Non-pigmented ciliary epithelial cell (primary cell): ENCODE measurements at places on chromosomes 4 and X.

DNA sequence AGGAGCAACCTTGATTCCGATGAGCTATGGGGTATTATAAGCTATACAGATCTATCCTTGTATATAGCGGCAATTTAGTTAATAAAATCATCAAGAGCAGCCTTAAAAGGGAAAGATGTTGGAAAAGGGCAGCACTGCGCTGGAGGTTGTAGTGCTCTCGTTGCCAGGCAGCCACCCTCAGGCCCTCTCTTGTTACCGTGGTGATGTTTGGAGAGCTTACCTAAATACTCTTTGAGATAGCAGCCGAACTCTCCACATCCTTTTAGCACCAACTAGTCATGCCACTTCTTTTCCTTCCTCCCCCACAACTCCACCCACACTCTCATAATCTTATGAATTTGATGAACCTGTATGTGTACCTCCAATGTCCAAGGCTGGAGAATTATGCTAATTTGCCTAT is 3.8 kb upstream of the RADX start:
- no peak for DNase-seq

- DNase-seq = no peak
Observed at GRCh38 chr4:155759372-155760252, 791 bp downstream of the GUCY1B1 start.

GRCh38 chrX:13381514-13381913 is 61.7 kb upstream of the ATXN3L start:
- no peak for DNase-seq

DNA sequence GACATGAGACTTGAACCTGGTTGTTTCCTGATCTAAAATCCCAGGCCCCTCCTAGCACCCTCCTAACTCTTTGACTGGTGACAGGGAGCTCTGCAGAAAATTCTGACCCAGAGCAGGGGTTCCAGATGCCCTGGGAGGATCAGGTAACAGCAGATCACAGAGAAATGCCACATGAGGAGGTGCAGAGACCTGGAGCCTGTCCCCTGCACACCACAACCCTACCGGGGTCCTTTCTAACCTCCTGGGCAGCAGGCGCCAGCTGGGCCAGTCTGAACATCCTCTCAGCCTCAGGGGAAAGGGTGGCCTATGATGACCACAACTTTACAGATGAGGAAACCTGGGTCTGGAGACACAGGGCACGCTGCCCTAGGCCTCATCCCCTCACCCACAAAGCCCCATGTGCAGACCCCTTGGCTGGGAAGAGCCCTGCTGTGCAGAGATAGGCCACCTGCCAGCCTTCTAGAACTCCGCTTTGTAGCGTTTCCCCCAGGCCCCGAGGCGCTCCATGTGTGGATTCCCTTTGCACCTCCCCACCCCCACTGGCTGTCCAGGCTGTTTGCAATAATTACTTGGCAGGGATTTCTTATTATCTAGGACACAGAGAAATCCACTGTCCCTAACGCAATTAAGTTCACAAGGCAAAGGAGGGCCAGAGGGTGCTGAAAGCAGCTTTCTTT is 36.5 kb downstream of the WDR1 start:
- no peak for DNase-seq

DNA sequence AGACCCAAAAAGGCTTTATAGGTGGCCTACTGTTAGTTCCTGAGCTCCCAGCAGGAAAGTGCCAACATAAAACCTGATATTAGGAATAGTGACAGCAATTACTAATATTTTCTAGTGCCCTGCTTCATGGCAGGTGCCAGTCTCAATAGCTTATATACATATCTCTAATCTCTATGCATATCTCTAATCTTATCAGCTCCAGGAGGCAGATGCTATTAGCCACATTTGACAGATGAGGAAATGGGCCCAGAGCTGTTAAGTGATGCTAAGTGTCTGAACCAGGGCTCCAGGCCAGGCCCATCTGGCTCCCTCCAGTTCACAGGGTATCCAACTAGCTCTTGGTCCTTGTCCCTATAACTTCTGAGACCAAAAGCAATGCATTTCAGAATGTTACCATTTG is 142.5 kb downstream of the CHIC2 start:
- no peak for DNase-seq

GRCh38 chr4:18734405-18734804 is 712.9 kb upstream of the LCORL start:
- no peak for DNase-seq

DNA sequence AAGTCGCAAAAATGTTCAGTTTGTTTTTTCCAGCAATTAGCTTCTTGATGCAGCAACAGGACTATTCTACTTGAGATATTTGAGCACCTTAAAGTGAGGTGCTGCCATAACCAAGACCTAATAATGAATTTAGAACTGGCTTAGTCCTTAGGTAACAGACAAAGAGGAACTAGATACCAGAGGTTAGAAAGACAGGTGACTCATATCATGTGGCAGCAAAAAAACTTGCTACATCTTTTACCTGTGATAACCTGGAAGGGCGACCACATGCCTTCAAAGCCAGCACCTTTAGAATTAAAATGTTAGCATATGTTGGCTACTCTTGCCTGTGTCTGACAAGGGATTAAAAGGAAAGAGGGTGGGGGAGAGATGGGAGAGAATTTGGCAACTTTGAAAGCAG is 90.4 kb downstream of the ARHGAP6 start:
- DNase-seq = no peak

DNA sequence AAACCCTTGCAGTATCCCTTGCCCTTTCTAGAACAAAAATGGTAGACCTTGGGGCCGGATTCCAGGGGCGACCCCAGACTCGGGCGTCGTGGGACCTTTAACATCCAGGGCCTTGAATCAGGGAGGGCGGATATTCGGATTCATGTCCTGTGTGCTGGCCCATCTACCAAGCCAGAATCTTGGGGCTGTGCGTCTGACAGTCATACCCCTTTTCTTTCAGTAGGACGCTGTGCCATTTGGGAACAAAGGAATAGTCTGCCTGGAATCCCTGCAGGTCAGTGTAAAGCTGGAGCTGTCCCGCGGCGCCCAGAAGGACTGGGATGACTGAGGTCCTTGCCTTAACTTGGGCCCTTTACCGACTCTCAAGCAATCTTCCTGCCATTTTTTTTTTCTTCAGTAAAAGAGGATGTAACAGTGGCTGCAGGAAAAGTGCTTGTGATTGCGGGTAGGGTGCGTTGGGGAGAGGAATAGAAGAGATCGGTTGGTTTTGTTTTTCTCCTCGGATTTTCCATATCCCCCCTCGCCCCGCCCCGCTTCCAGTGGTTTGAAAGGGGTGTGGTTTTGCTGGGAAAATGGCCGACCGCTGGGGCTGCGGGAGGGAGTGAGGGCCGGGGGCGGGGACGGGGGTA is 518 bp downstream of the ARMCX1 start:
- DNase-seq = no peak

DNA sequence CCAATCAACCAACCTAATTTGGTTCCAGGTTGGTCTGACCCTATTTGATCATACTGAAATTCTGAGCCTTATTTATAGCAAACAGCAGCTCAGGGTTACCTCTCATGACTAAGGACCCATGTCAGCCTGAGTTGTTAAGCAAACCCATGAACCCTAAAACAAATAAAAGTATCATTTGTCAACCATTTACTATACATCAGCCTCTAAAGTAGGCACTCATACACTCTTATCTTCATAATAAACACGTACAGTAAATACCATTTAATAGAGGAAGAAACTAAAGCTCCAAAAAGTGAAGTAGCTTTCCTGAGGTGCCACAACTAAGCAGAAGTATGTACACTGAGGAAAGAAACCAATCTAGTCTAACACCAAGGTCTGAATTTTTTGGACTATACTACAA is 25.2 kb downstream of the MANBA start:
- DNase-seq = no peak
